ENCODE measurements at places on chromosomes 2 and 18.

- no peak for DNase-seq
Observed at GRCh38 chr2:159513745-159514144, 102.6 kb downstream of the BAZ2B start.

GRCh38 chr2:69171116-69171896 lies 158.3 kb downstream of the ANTXR1 start:
- DNase-seq = no peak

GRCh38 chr2:174571669-174572323 lies 25.8 kb downstream of the WIPF1 start:
- DNase-seq = no peak

DNA sequence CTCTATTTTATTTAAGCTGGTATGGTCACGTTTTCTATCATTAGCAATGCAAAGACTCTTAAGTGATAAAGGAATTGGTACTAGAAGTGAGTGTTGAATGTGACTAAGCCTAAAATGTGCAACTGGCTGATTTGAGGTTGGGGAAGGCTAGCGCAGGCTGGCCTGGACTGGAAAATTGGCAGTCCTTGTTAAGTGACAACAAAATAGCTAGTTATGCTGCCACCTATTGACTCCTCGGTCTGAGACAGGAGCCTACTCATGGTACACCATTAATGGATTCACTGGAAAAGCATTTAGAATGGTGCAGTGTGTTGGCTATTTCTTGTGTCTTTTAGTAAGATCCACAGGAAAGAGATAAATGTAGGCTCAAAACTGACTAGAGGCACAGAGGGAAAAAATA lies 5.7 kb upstream of the WIPF1 start:
- DNase-seq = peak; percentile 15

GRCh38 chr2:125516496-125517109 lies 1139.4 kb upstream of the GYPC start:
- peak; percentile 10 for DNase-seq

- no peak for DNase-seq
Observed at GRCh38 chr2:197037863-197038398, 111.4 kb upstream of the PGAP1 start.

DNA sequence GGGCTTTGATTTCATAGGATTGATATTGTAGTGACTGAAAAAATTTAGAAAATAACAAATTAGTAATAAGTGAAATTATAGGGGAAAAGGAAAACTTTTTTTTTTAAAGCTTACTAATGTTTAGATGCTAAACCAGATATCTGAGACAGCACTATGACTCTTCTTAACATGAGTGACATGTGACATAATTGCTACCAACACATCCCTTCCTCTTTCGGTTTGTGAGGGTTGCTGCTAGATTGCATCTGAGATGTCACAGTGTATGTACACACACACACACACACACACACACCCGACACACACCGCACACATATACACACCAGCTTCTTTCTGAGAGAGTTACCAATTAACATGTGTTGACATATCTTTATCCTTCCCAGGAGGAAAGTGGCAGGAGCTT lies 18.0 kb downstream of the RAPGEF4 start:
- DNase-seq = no peak

- DNase-seq = no peak
Observed at GRCh38 chr18:76490670-76491472, 4.2 kb downstream of the ZNF516 start.

GRCh38 chr18:44856157-44856556 lies 175.5 kb downstream of the SETBP1 start:
- no peak for DNase-seq

DNA sequence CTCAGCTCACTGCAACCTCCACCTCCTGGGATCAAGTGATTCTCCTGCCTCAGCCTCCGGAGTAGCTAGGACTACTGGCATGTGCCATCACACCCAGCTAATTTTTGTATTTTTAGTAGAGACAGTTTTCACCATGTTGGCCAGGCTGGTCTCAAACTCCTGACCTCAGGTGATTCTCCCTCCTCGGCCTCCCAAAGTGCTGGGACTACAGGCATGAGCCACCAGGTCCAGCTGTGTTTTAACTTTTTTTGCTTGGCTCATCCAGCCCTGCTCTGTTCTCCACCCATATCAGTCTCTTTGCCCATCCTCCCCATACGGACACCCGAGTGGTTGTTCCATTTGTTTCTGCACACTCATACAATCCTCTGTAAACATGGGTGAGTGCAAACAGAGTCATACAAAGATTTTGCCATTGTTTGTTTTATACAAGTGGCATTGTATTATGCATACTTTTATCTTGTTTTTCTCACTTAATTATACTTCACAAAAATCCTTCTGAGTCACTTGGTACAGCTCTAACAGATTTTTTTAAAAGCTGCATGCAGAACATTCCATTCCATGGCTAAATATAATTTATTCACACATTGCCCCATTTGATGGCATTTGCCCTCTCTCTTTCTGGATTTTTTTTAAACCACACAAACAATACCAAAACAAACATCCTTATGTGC lies 5.3 kb downstream of the APOB start:
- DNase-seq = no peak

DNA sequence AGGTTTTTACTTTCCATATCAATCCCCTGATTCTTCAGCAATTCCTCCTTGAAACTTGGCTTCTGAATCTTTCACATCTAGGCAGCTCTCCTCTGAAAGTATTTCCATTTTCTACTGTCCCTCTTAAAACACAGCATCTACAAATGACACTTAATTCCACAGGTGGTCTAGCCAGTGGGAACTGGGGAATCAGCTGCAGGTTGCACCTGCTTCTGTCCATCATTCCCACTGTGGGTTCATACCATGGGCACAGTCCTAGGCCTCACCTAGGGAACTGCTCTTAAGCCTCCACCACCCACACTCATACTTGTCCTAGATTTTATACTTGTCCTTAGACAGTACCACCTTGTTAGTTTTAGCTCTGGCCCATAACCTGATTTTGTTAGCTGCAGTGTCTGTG lies 2.2 kb downstream of the LOXL3 start:
- no peak for DNase-seq

- DNase-seq = peak; percentile 84
Observed at GRCh38 chr2:162840598-162841246, 2.2 kb upstream of the KCNH7 start.

DNA sequence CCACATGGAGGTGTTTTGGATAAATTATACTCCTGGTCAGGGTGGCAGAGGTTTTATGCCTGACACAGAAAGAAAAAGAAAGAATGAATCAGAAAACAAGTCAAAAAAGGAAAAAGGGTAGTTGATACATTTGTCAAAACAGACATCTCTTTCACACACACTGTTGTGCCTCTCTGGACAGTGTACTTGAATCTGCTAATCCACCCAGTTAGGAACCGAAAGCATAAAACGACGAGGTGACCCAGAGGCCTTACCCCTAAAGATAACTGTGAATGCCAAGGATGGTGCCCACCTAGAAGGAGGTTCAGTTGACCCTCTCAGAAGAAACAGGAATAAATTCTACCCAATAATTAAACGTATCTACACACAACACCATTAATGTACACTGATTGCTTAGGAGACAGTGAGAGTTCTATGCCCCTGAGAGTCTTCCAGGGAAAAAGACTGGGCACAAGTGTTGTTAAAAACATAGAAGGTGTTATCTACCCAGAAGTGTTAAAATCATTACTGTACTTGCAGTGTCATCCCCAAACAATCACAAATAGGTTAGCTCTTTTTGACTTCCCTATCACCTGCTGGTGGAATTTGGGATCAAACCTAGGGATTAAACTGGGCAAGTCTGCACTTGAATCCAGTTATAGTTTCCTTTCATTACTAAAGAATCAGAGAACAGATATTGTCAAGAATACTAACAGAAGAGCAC lies 123.2 kb upstream of the DNAJC10 start:
- DNase-seq = no peak

GRCh38 chr18:38619129-38619528 lies 1053.5 kb upstream of the CELF4 start:
- no peak for DNase-seq

DNA sequence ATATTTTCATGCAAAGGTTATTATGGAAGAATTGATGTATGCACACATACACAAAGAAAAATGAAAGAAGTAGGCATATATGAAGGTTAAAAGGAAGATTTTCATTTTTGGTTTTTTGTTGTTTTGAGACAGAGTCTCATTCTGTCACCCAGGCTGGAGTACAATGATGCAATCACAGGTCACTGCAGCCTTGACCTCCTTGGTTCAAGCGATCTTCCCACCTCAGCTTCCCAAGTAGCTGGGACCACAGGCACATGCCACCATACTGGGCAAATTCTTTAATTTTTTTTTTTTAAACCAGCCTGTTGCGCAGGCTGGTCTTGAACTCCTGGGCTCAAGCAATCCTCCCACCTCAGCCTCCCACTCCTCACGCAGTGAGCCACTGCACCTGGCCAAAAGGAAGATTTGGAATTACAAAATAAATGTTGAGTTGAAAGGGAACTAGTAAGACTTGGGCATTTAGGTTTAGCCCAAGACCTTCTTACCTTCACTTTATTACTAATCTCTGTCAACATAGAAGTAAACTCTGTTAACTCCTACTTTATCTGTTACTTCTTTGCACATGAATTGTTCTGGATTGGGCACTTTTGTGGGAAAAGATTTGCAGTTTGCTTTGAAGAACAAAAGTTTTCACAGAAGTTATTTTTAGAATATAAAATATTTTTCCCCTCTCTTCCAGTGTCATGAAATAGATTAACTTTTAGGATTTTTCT lies 31.7 kb upstream of the NBEAL1 start:
- DNase-seq = no peak

GRCh38 chr2:8461341-8461740 lies 220.5 kb upstream of the ID2 start:
- DNase-seq = no peak

GRCh38 chr2:109531896-109532727 lies 81.7 kb downstream of the SEPTIN10 start:
- no peak for DNase-seq

- DNase-seq = no peak
Observed at GRCh38 chr2:43458014-43458628, 137.7 kb downstream of the THADA start.

DNA sequence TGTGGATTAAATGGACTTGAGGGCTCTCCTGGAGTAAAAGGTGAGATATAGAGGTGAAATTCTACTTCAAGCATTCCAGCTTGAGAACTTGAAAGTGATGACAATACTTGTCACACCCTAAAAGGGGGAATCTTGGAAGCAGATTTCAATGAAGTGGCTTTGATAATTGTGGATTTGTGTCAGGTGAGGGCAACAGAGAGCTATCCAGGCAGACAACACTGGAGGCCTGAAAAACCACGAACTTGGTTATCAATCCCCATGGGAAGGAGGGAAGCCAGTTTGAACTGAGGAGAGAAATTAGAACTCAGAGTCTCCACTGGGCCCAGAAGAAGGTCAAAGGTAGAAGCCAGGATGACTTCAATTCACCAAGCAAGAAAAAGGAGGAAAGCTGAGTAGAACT lies 263.9 kb downstream of the FIGN start:
- no peak for DNase-seq

DNA sequence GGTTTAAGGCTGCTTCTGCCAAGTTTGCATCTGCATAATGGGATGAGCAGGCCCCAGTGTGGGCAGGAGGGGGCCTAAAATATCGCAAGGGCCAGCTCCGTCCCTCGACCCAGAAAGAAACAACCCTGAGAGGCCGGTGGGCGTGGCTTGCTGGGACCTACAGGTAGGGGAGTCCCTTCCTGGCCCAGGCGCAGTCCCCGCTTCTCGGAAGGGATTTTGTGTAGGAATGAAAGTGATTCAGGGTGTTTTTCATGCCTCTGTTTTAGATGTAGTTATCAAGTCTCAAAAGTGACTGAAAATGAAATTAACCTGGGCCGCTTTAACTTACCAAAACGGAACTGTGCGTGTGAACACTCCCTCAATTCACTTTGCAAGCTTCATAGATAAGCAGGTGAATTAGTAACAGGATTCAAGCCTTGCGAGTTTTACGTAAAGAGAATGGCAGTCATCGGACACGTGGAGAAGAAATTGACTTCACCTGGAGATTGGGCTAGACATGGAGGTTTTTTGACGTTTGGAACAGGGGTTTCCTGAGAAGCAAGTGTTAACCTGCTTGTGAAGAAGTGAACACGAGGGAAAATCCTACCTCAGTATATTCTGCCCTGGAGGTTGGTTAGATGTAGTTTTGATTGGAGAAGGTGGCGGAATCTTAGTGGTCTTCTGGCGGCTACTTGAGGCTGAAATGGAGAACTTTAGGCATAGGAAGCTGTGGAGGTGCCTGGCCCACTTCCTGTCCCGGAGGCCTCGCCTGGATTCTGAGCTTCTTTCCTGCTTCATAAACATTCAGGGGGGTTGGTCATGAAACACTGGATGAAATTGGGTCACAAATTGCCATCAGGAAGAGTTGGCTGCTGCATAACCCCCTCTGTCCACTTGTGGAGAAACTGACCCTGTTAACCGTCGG lies 1.7 kb downstream of the NCK2 start:
- DNase-seq = peak; percentile 74

DNA sequence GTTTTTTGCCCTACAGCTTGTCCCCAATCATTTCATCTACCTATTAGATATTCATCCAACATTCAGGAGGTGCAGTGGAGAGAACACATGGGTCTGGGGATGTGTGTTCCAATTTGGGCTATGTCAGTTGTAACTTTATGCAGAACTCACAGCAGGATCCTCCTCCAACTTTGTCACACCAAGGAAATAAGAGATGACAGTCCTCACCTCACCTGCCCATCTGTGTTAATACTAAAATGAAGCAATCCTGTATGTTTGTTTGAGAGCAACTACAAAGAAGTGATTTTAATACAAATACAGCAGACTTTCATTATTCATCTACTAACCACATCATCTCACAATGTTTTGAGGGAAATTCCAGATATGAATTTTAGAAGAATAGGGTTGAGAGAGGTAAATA lies 126.7 kb downstream of the ARHGAP15 start:
- no peak for DNase-seq

DNA sequence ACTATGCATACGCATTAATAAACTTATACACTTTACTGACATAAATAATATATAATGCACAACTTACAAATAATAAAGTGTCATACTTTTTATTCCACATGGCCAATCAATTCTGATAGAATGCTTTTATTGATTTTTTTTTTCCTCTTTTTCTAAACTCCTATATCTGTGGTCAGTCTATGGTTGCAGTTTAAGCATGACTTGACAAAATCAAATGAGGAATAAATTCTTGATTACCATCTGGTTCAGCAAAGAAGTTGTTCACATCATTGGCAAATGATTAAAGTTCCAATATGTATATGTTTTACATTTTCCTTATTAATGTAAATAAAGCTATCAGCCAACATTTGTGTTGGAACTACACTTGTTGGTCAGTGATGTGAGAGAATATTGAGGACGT lies 83.5 kb downstream of the EML6 start:
- no peak for DNase-seq

- DNase-seq = no peak
Observed at GRCh38 chr2:117958186-117958585, 55.7 kb downstream of the CCDC93 start.

- DNase-seq = no peak
Observed at GRCh38 chr2:2563309-2563860, 232.3 kb upstream of the MYT1L start.
